ENCODE measurements at places on chromosomes 16 and 17.

DNA sequence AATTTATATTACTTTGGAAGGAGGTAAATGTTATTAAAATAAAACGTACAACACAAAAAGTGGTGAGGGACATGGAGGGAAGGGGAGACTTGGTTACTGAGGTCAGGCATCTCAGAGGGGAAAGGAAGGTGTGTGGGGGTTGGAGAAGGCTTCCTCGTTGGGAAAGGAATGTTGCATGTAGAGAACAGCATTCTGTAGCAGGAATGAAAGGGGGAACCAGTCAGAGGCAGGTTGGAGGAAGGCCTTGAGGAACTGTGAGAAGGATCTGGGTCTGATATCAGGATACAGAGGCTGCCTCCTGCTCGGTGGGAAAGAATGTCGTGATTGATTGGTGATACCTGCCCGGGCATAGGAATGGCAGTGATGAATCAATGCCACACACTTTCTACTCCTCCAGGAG, 103.3 kb upstream of the ZFHX3 start:
- no peak for DNase-seq

- DNase-seq, result no peak
Measured at GRCh38 chr17:1914661-1915083, 84.9 kb downstream of the RPA1 start.

DNA sequence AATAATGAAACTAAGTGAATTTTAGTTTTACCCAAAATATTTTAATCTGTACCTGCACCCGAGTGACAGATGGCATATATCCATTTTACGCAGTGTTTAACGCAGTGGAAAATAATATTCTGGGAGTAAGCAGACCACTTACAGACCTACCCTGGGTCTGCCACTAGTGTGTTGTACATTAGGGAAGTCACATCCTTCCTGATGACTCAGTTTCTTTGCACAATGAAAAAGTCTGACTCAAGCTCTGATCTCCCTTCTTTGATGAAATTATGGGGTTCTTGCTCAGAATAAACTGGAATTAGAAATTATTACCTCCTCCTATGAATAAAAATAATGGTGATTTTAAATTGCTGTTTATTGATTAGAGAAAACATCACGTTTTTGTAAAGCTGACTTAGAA, 123.2 kb upstream of the AXIN2 start:
- DNase-seq, result peak; percentile 50

- no peak for DNase-seq
Measured at GRCh38 chr16:6165330-6165979, 1067.9 kb upstream of the EEF2KMT start.

Data from fibroblast of skin of scalp (primary cell).